Activated naive CD8-positive, alpha-beta T cell treated with anti-CD3 and anti-CD28 coated beads, Interleukin-2, amount 50 U/mL, for 24 hours (primary cell): ENCODE measurements at places on chromosomes 5 and 9.

GRCh38 chr9:75588808-75589207 is 301.7 kb upstream of the PCSK5 start:
- no peak for DNase-seq
- no peak overlapping the region for H3K27ac ChIP-seq
- peaks cover 8% of the 10 kb centered on the region for H3K27me3 ChIP-seq
- no peaks in the 10 kb centered on the region for H3K36me3 ChIP-seq

GRCh38 chr9:107755246-107755645 is 265.7 kb upstream of the KLF4 start:
- no peak overlapping the region for H3K4me3 ChIP-seq
- no peaks in the 10 kb centered on the region for H3K36me3 ChIP-seq
- no peaks in the 10 kb centered on the region for H3K4me1 ChIP-seq

DNA sequence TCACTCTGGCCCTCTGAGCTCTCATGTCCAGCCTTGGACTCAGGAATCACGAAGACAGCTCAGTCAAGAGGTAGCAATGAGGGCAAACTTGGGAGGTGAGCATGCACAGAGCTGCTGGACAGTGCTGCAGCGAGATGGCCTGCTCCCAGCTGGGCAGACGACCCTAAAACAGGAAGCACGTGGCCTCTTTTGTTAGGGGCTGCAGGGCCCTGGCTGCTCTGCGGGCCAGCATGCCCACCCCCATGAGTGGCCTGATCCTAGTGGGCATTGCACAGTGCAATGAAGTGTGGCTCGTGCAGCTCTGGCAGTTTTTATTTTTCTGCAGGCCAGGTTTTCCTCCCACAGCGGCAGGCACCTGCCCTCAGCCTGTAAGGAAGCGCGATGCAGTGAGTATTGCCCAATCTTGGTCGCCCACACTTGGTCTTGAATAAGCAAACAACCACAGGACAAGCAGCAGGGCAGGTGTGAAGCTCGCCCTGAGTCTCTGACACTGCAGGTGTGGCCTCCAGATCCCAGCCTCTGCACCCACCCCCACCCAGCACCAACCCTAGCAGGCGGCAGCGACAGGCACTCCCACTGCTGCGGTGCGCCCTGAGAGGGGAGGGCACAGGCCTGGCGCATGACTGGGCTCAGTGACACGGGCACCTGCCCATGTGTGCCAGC is 60.8 kb downstream of the SEMA4D start:
- no peak overlapping the region for H3K4me3 ChIP-seq
- no peak for DNase-seq
- H3K27me3 ChIP-seq = no peaks in the 10 kb centered on the region
- H3K36me3 ChIP-seq = peaks cover 36% of the 10 kb centered on the region
- H3K4me1 ChIP-seq = peaks cover 92% of the 10 kb centered on the region
- H3K27ac ChIP-seq = peak overlapping the region; percentile 69

DNA sequence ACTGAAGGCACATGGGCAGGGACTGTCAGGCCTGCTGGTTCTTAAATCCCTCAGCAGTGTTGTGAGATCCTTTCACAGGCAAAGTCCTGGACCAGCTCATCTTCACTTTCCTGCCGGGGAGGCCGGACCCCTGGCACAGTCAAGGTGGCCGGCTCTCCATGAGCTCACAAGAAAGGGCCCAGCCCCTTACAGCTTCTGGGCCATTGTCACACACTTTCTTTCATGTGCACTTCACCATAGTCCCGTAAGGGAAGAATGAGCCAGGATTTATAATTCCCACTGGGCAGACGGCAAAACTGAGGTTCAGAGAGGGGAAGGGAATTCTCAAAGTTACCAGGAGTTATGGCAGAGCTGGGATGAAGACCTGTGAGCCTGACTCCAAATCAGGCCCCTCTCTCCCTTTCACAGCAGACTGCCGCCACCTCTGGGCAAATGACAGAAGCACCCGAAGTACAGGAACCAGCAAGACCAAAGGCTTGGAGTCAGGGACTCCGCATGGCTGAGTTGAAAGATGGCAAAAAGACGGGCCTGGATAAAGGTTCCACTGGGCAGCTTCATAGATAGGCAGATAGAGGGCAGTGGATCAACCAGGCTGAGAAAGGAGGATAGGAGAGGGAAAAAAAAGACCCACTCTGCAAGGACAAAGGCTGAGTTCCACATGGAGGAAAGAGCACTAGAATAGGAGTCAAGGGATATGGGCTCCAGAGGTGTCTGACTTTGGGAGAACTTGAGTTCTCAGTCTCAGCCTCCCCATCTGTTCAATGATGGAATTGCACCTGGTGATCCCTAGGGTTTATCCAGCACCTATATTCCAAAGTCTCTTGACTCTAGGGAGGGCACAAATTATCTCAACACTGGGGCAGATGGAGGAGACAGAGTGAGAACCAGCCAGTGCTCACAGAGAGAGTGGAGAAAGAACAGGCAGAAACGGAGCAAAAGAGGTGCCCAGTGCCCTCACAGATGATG is 128.7 kb downstream of the PAX5 start:
- H3K4me3 ChIP-seq = no peak overlapping the region
- H3K4me1 ChIP-seq = peaks cover 15% of the 10 kb centered on the region
- DNase-seq = no peak
- no peak overlapping the region for H3K27ac ChIP-seq
- peaks cover 37% of the 10 kb centered on the region for H3K27me3 ChIP-seq

- H3K4me3 ChIP-seq = no peak overlapping the region
- H3K4me1 ChIP-seq = no peaks in the 10 kb centered on the region
- no peak overlapping the region for H3K27ac ChIP-seq
- no peak for DNase-seq
Observed at GRCh38 chr9:110807956-110808598, 139.5 kb downstream of the MUSK start.
